ENCODE measurements at places on chromosomes 12 and 14. TPM values are rescaled to one million over a fixed set of nuclear protein-coding genes. Genes with fewer than 3 reads are reported as not detected.

DIO2 gene
- total RNA-seq = 27.1 TPM

DNA sequence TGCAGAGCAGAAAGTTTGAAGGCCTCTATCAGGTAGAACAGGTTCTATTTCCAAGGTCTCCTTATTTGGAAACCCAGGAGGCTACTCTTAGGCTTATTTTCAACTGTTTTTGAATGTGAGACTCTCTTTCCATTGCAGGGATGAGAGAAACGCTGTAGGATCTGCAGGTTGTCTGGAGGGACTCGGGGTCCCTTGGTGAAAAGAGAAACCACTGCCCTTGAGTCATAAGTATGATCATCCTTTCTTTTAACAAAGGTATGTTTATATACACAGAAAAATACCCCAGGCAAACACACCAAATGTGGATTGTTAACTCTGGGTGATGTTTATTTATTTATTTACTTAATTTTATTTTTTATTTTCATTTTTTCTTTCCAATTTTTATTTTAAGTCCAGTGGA lies 57.8 kb upstream of the MAX start:
- DNase-seq = no peak

DNA sequence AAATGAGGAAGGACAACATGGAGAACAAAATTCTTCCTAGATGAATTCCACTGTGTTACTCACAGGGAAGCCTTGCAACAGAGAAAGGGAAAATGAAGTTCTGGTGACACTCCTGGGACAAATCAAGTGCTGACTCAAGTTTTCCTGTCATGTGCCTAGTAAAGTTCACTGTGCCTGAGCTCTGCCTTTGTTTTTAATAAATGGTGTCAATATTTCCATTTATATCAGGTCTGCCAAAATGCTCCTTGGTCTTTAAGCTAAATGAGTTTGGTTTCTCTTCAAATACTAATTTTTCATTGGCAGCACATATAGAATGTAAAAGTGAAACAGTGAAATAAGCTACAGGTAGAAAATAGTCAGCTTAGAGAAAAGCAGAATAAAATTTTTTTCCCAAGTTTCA lies 33.0 kb downstream of the HIGD1C start:
- no peak for DNase-seq

WIF1 gene
- total RNA-seq = not detected

LTB4R gene
- 1.9 TPM for total RNA-seq

DNA sequence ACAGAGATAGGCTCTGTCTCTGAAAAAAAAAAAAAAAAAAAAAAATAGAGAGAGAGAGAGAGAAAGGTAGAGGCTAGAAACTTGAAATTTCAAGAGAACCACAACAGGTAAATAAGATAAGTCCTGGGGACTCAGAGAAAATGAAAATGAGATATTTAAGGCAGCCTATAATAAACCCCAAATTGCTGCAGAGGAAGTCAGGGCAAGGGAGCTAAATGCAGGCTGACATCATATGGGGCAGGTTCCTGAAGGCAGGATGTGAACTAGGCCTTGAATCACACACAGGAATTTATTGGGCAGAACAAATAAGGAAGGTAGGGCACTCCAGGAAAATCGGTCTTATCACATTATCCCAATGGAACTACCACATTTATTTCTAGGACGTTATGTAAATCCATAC lies 54.9 kb upstream of the NUDT4 start:
- DNase-seq = no peak

ADSS1 gene
- 302 TPM for total RNA-seq

BDKRB1 gene
- total RNA-seq = 0.75 TPM

GRCh38 chr12:12017798-12018197 lies 52.9 kb upstream of the BCL2L14 start:
- DNase-seq = no peak

Data from psoas muscle (tissue), 8 donors.